Stimulated activated CD4-positive, alpha-beta T cell treated with anti-CD3 and anti-CD28 coated beads, TNF-alpha, amount 100 ng/mL, for 1 hour (primary cell): ENCODE measurements at places on chromosomes 2 and 18.

DNA sequence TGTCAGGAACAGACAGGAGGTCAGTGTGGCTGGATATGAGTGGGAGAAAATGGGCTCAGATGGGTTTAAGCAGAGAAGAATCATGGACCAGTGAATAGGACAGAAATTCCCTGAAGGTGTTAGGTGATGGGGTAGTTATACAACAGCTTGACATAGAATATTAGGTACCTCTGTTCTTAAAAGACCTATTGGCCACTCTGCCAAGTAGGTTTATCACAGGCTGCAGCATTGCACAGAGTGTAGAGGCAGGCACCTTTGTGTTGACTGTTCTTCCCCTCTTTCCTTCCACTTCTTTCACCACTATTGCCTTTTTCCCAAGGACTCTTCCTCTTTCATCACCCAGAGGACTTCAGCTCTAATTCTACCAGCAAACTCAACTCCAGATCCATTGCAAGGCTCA lies 274.4 kb downstream of the CDCA7 start:
- no peak for DNase-seq

DNA sequence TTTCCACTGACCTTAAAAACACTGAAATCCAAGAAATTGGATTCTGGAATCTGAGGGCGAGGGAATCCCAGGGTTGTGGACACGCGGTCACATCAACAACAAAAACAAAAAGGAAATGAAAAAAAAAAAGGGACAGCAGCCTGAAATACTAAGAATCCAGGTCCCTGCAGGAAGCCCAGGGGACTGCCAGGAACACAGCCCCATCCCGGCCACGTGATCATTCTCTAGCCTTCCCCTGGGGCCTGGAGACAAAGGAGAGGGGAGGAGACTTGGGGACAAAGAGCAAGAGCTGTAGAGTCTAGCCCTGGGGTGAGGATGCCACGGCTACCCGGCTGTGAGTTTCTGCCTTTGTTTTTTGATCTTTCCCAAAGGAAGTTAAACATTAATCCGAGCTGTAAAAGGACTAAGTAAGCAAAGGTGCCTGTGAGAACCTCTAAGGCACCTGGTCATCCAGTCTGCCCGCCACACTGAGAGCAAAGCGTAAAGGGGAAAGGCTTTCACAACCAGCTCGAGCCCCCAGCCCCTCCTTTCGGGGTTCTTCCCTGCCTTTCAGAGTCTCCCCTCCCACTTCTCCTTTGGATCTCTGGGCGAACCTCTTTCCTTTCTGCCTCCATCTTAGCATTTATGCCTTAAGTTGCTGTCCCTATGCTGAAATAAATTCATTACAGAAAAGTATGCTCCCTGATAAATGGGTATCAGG lies 57.9 kb upstream of the MSH2 start:
- no peak for DNase-seq

DNA sequence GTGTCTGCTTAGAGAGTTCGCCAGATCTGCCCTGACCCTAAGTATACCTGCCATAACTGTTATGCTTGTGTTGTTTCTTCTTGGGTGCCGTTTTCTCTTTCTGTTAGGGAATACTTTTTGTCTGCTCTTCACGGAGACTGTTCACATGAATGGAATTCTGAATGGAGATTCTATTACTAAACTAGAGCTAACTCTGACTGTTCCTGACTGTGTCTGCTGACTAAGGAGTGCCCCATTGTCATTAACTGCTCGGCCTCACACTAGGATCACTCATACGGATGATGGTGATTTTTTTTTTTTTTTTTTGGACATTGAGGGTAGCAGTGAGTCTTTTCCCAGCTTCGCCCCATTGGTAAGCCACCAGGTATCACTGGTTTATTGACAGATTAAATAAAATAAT lies 104.8 kb upstream of the SLC8A1 start:
- DNase-seq: no peak

GRCh38 chr2:57107353-57107752 lies 923.6 kb downstream of the CCDC85A start:
- DNase-seq: no peak

- no peak for DNase-seq
These were observed 64.0 kb upstream of the YWHAQ start for GRCh38 chr2:9694661-9695234.

GRCh38 chr18:446941-447560 lies 53.5 kb downstream of the COLEC12 start:
- no peak for DNase-seq

GRCh38 chr2:8379549-8379948 lies 302.3 kb upstream of the ID2 start:
- no peak for DNase-seq

GRCh38 chr2:133495226-133495625 lies 73.0 kb downstream of the NCKAP5 start:
- DNase-seq: no peak

GRCh38 chr2:105798595-105798994 lies 53.9 kb downstream of the NCK2 start:
- no peak for DNase-seq

DNA sequence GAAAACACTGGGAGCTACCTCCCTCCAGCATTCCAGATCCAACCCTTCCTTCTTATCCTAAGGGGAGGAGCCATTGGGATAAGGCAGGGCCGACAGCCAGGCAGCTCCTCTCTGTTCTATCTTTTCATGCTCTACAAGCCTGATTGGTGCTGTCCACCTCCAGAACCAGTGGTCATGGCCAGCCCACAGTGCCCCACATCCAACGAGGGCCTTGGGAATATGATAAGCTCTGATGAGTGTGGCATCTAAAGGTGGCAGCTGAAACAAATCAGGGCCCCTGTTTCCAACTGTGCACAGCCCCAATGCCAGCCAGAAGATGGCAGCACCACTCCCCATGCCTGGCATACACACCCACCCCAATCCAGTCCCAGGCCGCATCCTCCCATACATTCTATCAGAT lies 329.3 kb downstream of the C1D start:
- DNase-seq: no peak

- DNase-seq: no peak
These were observed 225.1 kb downstream of the SH3RF3 start for GRCh38 chr2:109353806-109354745.

- DNase-seq: no peak
These were observed 38.2 kb downstream of the IMMT start for GRCh38 chr2:86157009-86157556.

GRCh38 chr2:23905155-23905554 lies 21.8 kb downstream of the ATAD2B start:
- no peak for DNase-seq
